IPS-NIHi11 (cell line): ENCODE measurements at places on chromosomes 16 and 17.
A peak's percentile ranks its signal among the peaks of the same experiment; 100 is the strongest.

DNA sequence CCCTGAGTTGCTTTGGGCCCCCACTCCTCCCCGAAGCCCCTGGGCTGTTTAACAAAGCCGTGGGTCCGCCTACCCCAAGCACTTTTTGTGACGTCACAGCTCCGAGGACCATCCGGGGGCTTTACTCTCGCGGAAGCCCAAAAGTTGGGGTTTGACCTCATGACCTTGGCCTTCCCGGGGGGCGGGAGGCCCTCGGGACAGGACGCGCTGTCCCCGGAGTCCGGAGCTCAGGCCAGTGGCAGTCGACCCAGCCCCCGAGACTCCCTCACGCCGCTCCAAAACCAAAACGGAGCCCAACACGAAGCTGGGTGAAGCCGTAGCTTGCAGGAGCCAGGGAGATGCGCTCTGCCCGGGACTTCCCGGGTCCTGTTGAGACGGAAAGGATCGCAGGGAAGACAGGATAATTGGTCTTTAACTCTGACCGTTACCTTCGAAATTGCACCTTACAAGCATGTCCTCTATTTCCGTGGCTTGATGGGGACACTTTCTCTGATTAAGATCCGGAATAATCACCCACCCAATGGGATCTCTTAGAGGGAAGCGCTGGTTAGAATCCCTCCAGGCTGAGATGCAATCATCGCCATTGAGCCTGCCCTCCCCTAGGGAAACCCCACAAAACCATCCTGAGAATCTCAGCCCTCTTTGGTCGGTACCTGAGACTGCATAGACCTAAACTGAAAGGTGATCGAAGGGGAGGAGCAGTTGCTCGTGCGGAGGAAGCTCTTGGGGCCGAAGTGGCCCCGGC, 4.9 kb upstream of the SOX9 start:
- DNase-seq: no peak

GRCh38 chr16:85127379-85127723, 15.1 kb upstream of the CIBAR2 start:
- DNase-seq: no peak

GRCh38 chr16:228151-228851, 948 bp downstream of the LUC7L start:
- DNase-seq: no peak

GRCh38 chr16:66399930-66400329, 27.2 kb upstream of the BEAN1 start:
- DNase-seq: peak; percentile 31

DNA sequence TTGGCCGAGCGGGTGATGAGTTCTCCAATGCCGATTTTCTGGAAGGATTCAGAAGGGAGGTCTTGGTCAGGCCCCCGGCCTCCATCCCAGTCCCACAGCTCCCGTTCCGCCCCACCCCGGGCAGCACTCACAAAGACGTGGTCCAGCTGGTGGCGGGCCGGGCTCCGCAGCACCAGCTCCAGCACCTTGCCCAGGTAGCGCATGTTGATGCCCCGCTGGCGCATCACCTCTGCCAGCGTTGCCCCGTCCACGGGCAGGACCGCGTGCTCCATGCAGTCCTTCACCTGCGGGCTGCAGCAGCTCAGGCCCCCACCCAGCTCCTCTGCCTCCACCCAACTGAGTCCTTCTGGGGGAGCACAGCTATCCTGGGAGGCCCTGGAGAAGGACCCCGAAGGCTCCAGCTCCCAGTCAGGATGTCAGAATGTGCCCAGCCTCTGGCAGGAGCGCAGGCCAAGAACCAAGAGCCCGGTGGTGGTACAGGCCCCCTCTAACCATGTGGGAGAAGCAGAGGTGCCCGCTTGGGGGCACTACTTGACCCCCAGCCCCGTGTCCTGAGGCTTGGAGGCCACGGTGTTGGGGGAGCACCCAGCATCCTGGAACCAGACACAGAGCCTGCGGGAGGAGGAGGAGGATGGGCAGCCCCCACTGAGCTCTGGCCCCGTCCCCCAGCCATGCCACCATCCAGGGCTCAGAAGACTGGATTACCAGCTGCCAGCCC, 16.2 kb downstream of the CLUH start:
- peak; percentile 10 for DNase-seq

GRCh38 chr17:44786551-44787081, 27.8 kb downstream of the ADAM11 start:
- DNase-seq: no peak
